Fibroblast of the aortic adventitia (primary cell): ENCODE measurements at places on chromosomes 4 and X. TPM values are rescaled to one million over a fixed set of nuclear protein-coding genes. Genes with fewer than 3 reads are reported as not detected.
A peak's percentile ranks its signal among the peaks of the same experiment; 100 is the strongest.

DNA sequence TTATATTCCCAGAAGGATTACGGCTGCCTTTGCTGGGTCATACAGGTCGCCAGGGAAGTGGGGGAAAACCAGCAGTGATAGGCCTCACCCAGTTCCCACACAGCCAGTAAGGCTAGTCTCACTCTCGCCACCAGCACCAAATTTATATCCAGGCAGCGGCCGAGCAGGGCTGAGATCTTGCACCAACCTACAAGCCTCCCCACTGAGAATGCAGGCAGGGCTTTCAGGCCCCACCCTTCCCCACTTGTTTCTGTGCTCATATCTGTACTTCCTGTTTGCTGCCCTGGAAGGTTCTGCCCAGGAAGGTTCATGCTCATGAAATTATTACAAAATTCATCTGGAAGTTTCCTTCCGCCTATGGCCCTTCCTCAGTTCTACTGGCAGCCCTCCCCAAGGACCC is 179.7 kb downstream of the STIM2 start:
- no peak for DNase-seq

Gene EDA2R
- 9.2 and 28.1 TPM in 2 replicates for total RNA-seq

- peak; percentile 75 for DNase-seq
Measured at GRCh38 chrX:132292793-132293192, 73.5 kb upstream of the RAP2C start.

DNA sequence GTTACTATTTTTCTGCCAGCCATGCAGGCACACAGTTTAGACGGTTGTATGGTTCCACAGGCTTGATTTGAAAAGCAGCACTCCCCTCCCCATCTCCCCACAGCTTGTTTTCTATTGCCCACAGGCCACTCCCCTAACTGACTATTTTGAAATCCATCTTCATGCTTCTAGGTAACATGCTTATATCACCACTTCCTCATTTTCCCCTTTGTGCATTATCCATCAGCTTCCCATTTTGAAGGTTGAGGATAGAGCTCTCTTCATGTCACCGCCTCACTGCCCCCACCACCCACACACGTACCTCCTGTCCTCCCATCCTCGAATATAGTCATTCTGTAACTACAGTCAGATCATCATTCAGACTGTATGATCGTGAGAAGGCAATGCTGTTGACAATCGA is 224.7 kb downstream of the MID1 start:
- DNase-seq = no peak

GRCh38 chr4:105329081-105329480 is 144.8 kb downstream of the PPA2 start:
- DNase-seq = no peak

DNA sequence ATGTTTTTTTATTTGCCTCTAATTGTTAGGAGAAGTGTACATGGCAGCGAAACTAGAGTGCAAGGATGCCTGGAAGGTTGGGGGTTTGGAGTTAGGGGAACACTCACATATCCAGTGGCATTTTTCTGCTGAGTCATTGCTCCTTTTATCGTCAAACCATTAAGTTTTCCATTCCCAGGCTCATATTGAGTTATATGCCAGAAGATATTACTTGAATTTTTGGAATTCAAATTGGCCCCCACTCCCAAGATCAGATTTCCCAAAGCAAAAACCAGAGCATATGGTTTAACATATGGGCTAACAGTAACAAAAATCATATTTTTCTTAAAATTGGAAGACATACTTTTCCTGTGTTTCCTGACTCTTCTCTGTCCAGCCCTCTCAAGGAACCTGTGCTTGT is 152.7 kb downstream of the FSTL5 start:
- DNase-seq = no peak

DNA sequence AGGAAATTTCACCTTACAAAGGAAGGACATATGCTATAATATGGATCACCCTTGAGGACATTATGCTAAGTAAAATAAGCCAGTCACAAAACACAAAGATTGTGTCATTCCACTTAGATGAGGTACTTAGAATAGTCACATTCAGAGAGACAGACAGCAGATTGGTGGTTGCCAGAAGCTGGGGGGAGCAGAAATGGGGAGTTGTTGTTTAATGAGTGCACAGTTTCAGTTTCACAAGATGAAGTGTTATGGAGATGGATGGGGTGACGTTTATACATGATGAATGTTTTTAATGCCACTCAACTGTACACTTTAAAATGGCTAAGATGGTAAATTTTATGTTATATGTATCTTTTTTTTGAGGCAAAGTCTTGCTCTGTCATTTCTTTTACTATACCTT is 14.8 kb upstream of the SPON2 start:
- no peak for DNase-seq

- DNase-seq = no peak
Measured at GRCh38 chrX:66000628-66001272, 39.1 kb downstream of the VSIG4 start.

- DNase-seq = peak; percentile 59
Measured at GRCh38 chr4:122759639-122760310, 27.3 kb downstream of the BBS12 start.

Gene PAPSS1
- 62.0 and 174 TPM in 2 replicates for total RNA-seq

DNA sequence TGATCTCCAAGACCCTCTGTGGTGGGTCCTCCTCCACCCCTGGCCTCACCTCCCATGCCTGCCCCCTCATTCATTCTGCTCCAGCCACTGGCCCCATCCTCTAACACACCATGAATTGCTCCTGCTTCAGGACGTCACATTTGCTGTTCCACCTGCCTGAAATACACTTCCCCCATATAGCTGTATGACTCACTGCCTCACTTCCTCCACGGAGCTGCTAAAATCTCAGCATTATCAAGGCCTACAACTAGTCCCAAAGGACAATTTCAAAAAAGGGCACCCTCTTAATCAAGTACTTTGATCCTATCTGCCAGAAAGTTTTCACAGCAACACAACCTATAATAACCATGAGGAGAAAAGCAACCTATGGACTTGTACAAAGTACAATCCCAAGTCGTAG is 43.6 kb upstream of the PHOX2B start:
- DNase-seq = no peak

DNA sequence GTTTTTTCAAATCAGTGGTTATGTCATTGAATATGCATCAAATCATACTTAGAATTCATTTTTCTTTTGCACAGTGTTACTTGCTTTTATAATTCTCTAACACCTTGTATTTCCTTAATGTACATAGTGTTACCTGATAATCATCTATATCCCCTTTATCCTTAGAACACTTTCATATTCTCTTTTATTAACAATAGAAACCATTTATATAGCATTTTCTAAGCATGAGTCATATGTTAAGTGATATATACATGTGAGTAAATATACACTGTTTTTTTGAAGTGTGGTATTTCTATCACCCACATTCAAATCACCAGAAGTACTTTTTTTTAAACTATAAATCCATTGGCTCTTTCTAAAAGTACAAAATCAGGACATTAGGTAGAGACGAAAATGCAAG is 15.3 kb downstream of the EPHA5 start:
- DNase-seq = no peak

GRCh38 chr4:165059386-165059785 is 5.7 kb downstream of the TRIM75 start:
- no peak for DNase-seq

DNA sequence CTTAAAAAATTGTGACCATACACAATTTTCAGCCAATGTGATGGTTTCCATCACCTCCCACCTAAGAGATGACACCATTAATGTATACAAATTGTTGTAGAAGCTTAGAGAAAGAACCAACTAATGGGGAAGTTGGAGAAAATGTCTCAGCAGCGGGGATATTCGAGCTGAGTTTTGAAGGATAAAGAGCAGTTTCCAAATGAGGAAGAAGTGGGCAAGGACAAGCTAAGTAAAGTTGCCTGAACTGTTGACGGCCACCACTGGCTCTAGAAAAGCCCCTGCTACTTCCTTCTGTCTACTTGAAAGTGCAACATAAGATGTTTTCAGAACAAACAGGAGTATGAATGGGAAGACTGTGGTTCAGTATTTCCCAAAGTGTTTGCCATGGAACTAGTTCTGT is 92.0 kb downstream of the CHRNA9 start:
- no peak for DNase-seq

DNA sequence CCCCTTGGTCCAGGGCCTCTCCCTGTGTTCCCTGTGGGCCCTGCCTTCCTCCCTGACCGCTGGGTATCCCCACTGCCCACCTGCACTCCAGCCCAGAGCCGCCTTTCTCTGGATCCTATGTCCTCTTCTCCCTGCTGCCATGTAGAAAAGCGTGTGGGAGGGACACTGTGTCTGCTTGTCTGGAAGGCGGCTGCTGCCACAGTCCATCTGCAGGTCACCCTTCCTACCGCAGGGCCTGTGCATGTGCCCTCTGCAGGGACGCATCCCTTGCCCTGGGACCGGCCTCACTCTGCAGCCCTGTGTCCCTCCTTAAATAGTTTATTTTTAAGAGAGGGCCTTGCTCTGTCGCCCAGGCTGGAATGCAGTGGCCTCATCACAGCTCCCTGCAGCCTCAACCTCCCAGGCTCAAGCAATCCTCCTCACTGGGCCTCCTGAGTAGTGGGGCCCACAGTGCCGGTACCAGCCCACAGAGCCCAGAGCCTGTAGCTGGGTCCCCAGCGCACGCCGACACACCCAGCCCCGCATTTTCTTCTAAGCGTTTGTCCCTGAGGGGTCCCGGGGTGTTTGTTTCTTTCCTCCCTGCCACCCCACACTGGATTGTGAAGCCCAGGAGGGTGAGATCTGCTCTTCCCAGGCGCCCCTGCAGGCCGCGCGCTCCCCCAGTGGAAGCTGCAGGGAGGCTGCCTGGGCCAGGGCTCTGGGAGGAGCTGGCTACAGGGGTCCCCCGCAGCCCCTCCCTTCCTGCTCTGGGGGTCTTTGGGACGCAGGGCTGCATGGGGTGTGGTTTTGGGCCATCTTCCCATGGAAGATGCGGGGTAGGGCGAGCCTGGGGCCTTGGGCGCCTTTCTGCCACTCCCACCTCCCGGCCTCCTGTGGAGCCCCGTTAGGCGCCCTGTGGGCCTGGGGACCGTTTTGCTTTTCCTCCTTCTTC is 12.8 kb upstream of the NAT8L start:
- no peak for DNase-seq

GRCh38 chr4:182704948-182705347 is 212.2 kb downstream of the DCTD start:
- no peak for DNase-seq

Gene MEPE
- total RNA-seq = not detected in 2 replicates

GRCh38 chr4:148444296-148445070 is 2.3 kb upstream of the NR3C2 start:
- no peak for DNase-seq

Gene NAA11
- not detected in 2 replicates for total RNA-seq

DNA sequence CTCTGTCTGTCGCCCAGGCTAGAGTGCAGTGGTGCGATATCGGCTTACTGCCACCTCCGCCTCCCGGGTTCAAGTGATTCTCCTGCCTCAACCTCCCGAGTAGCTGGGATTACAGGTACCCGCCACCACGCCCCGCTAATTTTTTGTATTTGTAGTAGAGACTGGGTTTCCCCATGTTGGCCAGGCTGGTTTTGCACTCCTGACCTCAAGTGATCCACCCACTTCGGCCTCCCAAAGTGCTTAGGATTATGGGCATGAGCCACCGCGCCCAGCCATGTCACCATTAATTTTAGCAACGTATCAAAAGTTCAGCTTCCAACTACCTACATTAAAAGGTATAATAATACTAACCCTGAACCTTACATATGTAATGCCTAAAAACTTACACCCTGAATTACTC is 940 bp upstream of the UTP3 start:
- DNase-seq = no peak

- no peak for DNase-seq
Measured at GRCh38 chr4:114474188-114474800, 124.3 kb upstream of the UGT8 start.

Gene NRK
- 0.09 and 4.1 TPM in 2 replicates for total RNA-seq

- DNase-seq = peak; percentile 75
Measured at GRCh38 chr4:152894673-152895072, 41.5 kb upstream of the FHDC1 start.

Gene TMEM255A
- not detected in 2 replicates for total RNA-seq

DNA sequence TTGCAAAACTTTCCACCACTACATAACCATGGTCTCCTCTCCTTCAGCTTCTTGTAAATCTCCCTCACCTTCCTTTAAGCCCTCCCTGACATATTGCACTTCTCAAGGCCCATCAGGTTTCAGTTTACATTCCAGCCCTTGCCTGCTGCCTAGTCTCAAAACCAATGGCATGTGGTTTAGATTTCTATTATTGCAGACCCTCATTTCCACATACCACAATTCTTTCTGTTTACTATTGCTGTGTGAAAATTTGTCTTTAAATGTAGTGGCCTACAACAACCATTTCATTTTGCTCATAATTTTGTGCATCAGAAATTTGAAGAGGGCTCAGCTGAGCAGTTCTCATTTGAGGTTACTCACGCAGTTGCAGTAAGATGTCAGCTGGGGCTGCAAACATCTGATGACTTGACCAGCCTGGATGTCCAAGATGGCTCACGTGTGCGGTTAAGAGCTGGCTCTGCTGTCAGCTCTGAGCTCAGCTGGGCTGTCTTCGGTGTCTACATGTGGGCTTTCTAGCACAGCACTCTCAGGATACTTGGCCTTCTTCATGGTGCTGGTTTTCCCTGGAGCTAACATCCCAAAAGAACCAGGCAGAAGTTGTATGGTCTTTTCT is 29.9 kb upstream of the SOD3 start:
- DNase-seq = no peak

- DNase-seq = no peak
Measured at GRCh38 chrX:155313766-155314165, 20.6 kb downstream of the CLIC2 start.

DNA sequence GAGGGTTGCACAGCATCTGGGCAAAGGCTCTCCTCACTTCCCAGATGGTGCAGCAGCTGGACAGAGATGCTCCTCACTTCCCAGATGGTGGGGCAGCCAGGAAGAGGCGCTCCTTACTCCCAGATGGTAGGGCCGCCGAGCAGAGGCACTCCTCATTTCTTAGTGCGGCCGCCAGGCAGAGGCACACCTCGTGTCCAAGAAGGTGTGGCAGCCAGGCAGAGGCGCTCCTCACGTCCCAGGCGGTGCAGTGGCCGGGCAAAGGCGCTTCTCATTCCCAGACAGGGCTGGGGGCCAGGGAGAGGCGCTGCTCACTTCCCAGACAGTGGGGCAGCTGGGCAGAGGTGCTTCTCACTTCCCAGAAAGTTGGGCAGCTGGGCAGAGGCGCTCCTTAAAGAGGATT is 48.8 kb downstream of the ZNF732 start:
- no peak for DNase-seq

Gene TLR6
- 2.2 and 5.0 TPM in 2 replicates for total RNA-seq

Gene XKRX
- 0.36 TPM in 1 of 2 replicates, not detected in the other for total RNA-seq

Gene ZNF711
- 0.09 and 2.0 TPM in 2 replicates for total RNA-seq

- peak; percentile 90 for DNase-seq
Measured at GRCh38 chr4:168585168-168586091, 88.6 kb downstream of the PALLD start.

DNA sequence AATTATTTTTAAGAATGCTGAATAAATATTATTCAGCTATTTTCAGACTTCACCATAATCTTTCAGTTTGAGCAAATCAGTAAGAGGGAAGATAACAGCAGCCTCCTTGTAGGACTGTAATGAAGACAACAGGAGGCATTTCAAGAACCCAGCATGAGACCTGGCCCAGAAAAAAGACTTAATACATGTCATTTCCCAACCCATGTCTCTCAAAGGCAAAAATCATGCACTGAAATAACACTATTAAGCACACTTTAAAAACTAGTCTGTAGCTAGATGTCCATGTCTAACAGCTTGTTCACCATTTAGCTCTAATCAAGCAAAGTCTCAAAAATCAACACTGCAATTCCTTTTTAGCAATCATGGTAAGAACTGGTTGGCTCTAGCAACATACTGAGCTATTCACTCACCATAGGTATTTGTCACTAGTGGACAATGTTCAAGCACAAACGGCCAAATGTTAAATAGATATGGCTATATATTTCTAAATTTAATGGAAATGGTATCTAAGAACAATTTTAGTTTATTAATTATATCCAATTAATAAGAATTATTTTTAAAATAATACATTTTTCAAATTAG is 109.9 kb downstream of the WDFY3 start:
- DNase-seq = no peak

Gene ITM2A
- 0.54 and 3.3 TPM in 2 replicates for total RNA-seq
